Breast epithelium (tissue), 4 donors: ENCODE measurements at places on chromosomes 2 and 18. TPM values are rescaled to one million over a fixed set of nuclear protein-coding genes. Genes with fewer than 3 reads are reported as not detected.
A peak's percentile ranks its signal among the peaks of the same experiment; 100 is the strongest.

GRCh38 chr2:241069821-241070281, 32.2 kb downstream of the MTERF4 start:
- no peaks in the 10 kb centered on the region for H3K27me3 ChIP-seq
- H3K4me1 ChIP-seq: no peaks in the 10 kb centered on the region

C2orf92 gene
- total RNA-seq: 27.9 TPM

DNA sequence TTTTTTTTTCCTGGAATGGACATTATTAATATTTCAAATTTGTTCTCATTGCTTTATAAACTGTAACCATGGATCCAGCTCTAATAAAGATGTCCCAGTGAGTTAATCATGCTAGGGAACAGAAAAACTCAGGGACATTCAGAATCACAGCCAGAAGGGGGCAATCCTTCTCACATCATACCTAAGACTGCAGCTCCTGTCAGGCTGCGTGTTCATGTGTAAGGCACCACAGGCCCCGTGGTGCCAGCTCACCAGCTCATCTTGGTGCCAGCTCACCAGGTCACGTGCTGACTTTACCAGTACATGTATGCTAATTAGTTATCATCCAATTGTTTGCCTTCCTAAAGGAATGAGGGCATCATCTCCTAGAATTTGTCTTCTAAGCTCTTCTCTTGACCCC, 84.7 kb upstream of the NEDD4L start:
- DNase-seq: peak; percentile 33
- H3K27ac ChIP-seq: no peak overlapping the region
- H3K27me3 ChIP-seq: no peaks in the 10 kb centered on the region

GRCh38 chr18:34956663-34957062, 84.5 kb upstream of the MAPRE2 start:
- no peaks in the 10 kb centered on the region for H3K27me3 ChIP-seq
- no peak overlapping the region for H3K4me3 ChIP-seq
- DNase-seq: no peak

SPC25 gene
- 1.1 TPM for total RNA-seq

DNA sequence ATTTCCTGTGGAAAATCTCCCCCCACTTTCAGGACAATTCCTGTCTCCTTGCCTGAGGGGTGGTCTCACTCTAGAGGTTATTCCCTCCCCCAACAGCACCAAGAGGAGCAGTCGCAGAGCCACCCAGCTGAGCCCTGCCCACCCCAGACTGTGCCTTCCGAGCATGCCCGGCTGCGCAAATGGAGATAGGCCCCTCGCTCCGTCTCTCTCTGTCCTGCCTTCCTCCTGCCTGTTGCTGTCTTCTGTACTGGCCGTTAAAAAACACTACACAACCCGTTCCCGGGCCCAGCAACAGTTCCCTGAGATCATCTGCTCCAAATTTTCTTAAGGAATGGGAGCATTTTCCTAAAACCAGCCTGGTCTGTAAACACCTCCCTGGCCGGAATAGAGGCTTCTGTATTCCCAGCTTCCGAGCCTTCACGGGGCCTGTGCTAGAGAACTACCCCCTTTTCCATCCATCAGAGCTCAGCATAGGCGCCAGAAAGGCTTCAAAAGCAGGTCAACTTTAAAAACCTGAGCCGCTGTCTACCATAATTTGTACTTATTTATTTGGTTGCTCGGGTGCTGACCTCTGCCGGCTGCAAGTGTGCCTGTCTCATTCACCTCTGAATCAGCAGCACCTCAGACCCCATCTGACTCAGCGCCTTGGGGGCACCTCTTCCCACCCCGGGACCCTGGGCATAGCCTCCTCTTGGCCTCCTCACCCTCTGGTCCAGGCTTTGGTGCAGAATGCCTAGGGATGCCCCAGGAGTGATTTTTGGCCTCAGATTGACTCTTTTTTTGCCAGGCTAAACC, 159.4 kb downstream of the PXDN start:
- no peak overlapping the region for H3K27ac ChIP-seq
- H3K4me1 ChIP-seq: no peaks in the 10 kb centered on the region
- no peak for DNase-seq

GRCh38 chr18:38362286-38362792, 796.7 kb upstream of the CELF4 start:
- no peak for DNase-seq
- no peak overlapping the region for H3K27ac ChIP-seq
- H3K4me3 ChIP-seq: no peak overlapping the region
- no peaks in the 10 kb centered on the region for H3K27me3 ChIP-seq

DNA sequence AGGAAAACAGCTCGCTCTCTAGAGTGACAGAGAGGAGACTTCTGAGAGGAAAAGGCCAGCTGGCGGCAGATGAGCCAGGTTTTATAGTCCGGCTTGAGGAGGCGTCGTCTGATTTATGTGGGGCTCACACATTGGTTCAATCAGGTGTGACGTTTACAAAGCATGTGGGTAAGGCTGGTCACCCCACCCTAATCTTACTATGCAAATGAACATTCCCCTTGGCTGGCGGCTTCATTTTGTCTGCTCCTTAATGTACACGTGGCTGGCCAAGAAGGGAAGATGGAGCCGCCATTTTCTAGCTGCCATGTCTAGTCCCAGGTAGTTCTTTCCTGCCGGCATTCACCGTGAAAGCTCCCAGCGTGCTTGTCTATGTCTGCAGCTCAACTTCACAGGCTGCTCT, 299.1 kb upstream of the SPRED2 start:
- H3K36me3 ChIP-seq: no peaks in the 10 kb centered on the region
- no peaks in the 10 kb centered on the region for H3K27me3 ChIP-seq
- H3K4me1 ChIP-seq: no peaks in the 10 kb centered on the region

TMEM150A gene
- total RNA-seq: 40.0 TPM

- H3K4me3 ChIP-seq: no peak overlapping the region
- no peak overlapping the region for H3K27ac ChIP-seq
- no peaks in the 10 kb centered on the region for H3K36me3 ChIP-seq
- no peaks in the 10 kb centered on the region for H3K4me1 ChIP-seq
- no peak for DNase-seq
These were observed 2.2 kb downstream of the NXPH2 start for GRCh38 chr2:138777996-138778395.

GRCh38 chr18:13309031-13309747, 90.6 kb downstream of the LDLRAD4 start:
- no peak for DNase-seq
- H3K36me3 ChIP-seq: no peaks in the 10 kb centered on the region
- H3K4me1 ChIP-seq: no peaks in the 10 kb centered on the region
- no peak overlapping the region for H3K27ac ChIP-seq

DNA sequence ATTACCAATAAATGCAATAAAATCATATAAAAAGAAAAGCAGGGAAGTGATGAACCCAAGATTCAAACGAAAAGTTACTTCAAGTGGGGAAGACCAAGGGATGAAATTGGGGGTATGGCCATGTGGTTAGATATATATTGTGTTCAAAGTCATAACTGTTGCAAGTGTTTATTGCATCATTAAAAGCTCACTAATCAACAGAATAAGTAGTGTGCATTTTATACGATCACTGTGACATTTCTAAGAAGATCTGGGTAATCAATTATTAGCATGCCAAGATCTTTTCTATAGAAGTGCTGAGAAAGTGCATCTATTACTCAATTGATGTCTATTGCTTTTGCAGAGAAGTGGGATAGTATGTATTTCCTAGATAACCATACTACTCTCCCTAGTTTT, 52.9 kb downstream of the VSNL1 start:
- H3K27ac ChIP-seq: peak overlapping the region; percentile 14
- no peak for DNase-seq
- H3K27me3 ChIP-seq: no peaks in the 10 kb centered on the region
- no peaks in the 10 kb centered on the region for H3K36me3 ChIP-seq
- no peak overlapping the region for H3K4me3 ChIP-seq

GRCh38 chr2:241811952-241812729, 3.1 kb downstream of the NEU4 start:
- no peaks in the 10 kb centered on the region for H3K27me3 ChIP-seq
- H3K36me3 ChIP-seq: no peaks in the 10 kb centered on the region
- no peak overlapping the region for H3K27ac ChIP-seq

POLR1A gene
- total RNA-seq: 13.1 TPM

DNA sequence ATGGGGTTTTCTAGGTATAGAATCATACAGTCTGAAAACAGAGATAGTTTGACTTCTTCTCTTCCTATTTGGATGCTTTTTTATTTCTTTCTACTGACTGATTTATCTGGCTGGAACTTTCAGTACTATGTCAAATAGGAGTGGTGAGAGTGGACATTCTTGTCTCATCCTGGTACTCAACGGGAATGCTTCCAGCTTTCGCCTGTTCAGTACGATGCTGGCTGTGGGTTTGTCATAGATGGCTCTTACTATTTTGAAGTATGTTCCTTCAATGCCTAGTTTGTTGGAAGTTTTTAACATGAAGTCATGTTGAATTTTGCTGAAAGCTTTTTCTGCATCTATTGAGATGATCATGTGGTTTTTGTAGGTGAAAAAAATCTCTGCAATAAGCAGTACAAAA, 730.4 kb downstream of the PLCL1 start:
- H3K27me3 ChIP-seq: no peaks in the 10 kb centered on the region
- no peak overlapping the region for H3K27ac ChIP-seq
- no peaks in the 10 kb centered on the region for H3K36me3 ChIP-seq
- DNase-seq: no peak

DNA sequence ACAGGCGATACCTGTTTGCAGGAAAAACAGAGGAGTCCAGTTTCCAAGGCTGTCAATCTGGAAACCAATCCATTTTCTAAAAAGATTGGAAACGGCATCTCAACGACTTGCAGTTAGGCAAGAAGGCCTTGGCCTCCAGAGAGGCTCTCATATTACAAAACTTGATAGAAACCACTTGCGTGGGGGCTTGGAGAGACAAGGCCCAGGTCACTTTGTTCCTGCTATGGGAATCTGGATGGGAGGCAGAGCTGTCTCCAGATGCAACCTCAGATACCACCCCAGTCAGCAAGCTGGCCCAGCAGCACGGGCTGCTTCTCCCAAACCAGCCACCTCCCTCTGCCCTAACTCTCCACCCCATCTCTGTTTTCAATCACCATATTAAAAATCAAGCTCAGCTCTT, 298.8 kb downstream of the TNS1 start:
- DNase-seq: no peak
- no peak overlapping the region for H3K4me3 ChIP-seq
- H3K27ac ChIP-seq: no peak overlapping the region
- H3K27me3 ChIP-seq: no peaks in the 10 kb centered on the region
- no peaks in the 10 kb centered on the region for H3K4me1 ChIP-seq

NEU2 gene
- not detected for total RNA-seq

ST8SIA3 gene
- not detected for total RNA-seq

- H3K4me1 ChIP-seq: no peaks in the 10 kb centered on the region
- no peak overlapping the region for H3K27ac ChIP-seq
- H3K4me3 ChIP-seq: no peak overlapping the region
- H3K27me3 ChIP-seq: no peaks in the 10 kb centered on the region
These were observed 134.0 kb upstream of the SERTAD2 start for GRCh38 chr2:64787698-64788097.

- no peaks in the 10 kb centered on the region for H3K36me3 ChIP-seq
- no peak for DNase-seq
These were observed 64.7 kb downstream of the SKA1 start for GRCh38 chr18:50439460-50440015.

GRCh38 chr18:55413474-55413873, 174.5 kb downstream of the TCF4 start:
- no peaks in the 10 kb centered on the region for H3K4me1 ChIP-seq
- no peak for DNase-seq
- no peak overlapping the region for H3K27ac ChIP-seq
- H3K27me3 ChIP-seq: no peaks in the 10 kb centered on the region
- H3K4me3 ChIP-seq: no peak overlapping the region

DNA sequence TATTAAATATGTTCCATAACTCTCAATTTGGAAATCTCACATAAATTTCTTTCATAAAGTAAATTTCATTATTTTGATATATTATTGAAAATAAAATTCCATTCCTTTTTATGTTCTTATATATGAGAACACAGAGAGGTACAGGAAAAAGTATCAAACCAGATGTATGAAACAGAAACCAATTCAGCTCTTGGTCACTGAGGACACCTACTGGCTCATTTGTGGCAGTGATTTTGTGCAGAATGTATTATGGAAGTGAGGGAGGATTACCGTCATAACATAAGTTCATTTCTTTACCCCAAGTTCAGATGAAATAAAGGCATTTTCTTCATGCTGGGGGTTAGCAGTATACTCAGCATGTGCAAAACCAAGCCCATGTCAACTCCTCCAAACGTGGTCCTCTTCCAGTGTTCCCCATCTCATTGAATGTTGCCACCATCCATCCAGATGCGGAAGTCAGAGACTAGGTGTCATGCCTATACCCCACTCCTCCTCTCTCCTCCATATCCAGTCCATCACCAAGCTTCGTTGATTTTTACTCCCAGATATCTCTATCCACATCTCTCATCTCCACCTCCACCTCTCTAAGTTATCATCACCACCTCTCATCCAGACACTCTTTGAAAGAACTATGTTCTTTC, 41.7 kb upstream of the MALL start:
- H3K27me3 ChIP-seq: no peaks in the 10 kb centered on the region
- no peak overlapping the region for H3K4me3 ChIP-seq
- peaks cover 3% of the 10 kb centered on the region for H3K36me3 ChIP-seq
- DNase-seq: no peak
- no peak overlapping the region for H3K27ac ChIP-seq
- H3K4me1 ChIP-seq: no peaks in the 10 kb centered on the region

DNA sequence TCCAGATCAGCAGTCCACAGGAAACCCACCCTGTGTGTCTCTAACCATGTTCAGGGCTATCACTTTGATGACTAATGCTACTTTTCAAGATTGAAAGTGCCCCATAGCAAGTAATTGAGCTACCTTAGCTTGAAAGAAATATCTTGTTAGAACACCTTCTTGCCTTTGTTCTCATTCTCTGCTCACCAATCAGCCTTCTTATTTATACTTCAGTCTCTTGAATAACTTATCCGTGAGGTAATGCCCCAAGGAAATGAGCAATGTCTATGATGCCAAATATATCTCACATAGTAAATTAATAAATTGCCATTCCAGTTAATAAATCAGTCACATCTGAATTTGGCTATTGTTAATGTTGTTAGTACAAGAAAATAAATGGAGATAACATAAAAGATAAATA, 141.6 kb downstream of the WDPCP start:
- H3K4me1 ChIP-seq: no peaks in the 10 kb centered on the region
- no peaks in the 10 kb centered on the region for H3K27me3 ChIP-seq
- H3K36me3 ChIP-seq: no peaks in the 10 kb centered on the region
- no peak overlapping the region for H3K4me3 ChIP-seq
- no peak for DNase-seq
- no peak overlapping the region for H3K27ac ChIP-seq

ZC3H6 gene
- total RNA-seq: 20.3 TPM

DNA sequence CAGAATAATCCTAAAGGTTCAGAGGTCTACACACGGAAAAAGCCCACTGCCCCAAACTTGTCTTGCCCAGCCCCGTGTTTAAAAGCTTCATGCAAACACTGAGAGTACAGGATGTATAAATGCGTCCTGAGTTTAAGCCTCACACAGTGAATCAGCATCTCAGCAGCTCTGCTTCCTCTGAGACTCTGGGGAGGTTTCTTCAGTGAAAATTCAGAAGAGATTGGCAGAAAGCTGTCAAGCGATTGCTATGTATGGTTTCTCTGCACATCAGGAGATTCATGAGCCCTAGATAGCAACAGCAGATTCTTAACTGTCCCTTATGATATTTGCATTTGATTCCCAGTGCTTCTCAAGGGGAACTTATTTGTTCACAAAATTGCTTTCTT, 27.1 kb downstream of the CRACDL start:
- H3K27ac ChIP-seq: no peak overlapping the region
- no peak for DNase-seq
- H3K36me3 ChIP-seq: no peaks in the 10 kb centered on the region
- no peak overlapping the region for H3K4me3 ChIP-seq
- peaks cover 4% of the 10 kb centered on the region for H3K4me1 ChIP-seq

REG1A gene
- total RNA-seq: not detected

NETO1 gene
- 0.32 TPM for total RNA-seq

- no peak overlapping the region for H3K4me3 ChIP-seq
- no peaks in the 10 kb centered on the region for H3K27me3 ChIP-seq
- no peak overlapping the region for H3K27ac ChIP-seq
- H3K36me3 ChIP-seq: no peaks in the 10 kb centered on the region
- no peaks in the 10 kb centered on the region for H3K4me1 ChIP-seq
These were observed 13.7 kb upstream of the FAHD2A start for GRCh38 chr2:95388856-95389244.
